ENCODE measurements at places on chromosomes 1 and 21.

DNA sequence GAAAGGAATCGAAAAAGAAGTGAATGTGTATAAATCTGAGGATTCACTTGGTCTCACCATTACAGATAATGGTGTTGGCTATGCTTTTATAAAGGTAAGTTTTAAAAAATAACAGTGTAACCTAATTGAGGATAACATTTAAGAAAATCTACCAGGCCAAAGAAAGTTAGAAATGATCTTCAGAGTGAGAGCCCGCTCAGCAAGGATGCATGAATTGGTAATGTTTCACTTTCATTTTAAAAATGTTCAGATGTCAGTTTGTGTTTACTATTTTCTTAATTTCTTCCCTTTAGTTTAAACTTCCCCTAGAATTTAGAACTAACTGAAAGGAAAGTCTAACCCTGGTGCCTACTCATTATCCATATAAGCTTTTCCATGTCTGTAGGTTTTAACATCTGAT, 35.0 kb downstream of the GIPC2 start:
- DNase-seq: no peak

GRCh38 chr1:15332952-15333715, 76.6 kb upstream of the EFHD2 start:
- no peak for DNase-seq

DNA sequence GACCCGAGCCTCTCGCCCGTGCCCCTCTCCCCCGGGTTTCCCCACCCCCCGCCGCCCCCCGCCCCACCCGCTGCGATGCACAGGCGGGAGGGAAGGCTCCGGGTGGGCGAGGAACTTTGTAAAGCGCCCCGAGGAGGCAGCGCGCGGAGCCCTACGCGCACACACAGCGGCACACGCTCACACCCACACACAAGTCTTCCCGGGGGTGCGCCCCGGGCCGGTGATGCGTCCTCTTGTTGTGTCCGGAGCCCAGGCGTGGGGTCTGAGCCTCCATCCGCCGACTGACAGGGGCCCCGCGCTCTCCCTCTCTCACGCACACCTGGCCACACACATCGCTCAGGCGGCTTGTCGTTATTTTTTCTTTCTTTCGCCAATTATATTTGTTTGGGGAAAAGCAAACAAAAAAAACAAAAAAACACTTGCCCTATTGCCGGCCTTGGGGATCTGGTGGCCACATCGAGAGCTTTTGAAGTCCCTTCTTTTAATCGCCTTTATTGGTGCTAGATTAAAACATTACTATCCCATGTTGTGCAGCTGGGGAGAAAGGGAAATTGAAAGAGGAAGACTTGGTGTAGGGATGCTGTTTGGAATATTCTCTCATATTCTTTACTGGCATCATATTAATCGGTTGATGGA, 770 bp downstream of the NTNG1 start:
- no peak for DNase-seq

GRCh38 chr1:164731161-164731876, 172.3 kb downstream of the PBX1 start:
- no peak for DNase-seq

DNA sequence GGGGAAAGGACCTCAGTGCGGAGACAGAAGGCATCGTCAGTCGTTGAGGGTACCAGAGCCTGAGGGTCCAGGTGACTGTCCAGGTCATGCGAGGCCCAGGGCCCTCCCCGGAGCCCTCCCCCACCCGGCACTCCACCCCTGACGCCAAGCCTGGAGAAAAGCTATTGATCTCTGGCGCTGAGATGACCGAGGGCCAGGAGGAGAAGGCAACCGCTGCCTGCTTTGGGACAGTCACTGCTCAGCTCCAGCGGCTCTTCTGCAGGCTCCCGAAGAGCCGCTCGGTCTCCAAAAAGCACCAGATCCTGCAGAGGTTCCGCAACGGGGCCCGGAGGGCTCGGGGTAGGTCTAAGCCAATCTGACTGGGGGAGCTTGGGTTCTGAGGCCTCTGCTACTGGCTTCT, 10.9 kb downstream of the RASSF5 start:
- no peak for DNase-seq

DNA sequence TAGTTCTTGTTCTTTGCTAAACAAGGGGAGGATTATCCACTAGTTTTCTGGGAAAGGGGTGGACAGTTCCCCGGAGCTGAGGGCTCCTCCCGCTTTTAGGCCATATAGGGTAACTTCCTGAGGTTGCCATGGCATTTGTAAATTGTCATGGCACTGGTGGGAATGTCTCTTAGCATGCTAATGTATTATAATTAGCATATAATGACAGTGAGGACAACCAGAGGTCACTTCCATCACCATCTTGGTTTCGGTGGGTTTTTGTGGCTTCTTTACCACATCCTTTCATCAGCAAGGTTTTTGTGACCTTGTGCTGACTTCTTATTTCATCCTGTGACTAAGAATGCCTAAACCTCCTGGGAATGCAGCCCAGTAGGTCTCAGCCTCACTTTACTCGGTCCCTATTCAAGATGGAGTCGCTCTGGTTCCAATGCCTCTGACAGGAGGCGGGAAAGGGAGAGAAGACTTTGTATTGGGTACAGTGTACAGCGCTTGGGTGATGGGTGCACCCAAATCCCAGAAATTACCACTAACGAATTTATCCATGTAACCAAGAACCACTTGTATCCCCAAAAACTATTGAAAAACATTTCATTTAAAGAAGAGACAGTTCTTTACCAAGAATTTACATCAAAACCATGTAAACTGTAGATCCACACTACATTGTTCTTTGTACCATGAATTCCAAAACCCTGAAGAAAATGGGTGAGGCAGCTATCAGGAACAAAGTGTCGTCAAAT, 8.7 kb upstream of the SLC2A5 start:
- no peak for DNase-seq

DNA sequence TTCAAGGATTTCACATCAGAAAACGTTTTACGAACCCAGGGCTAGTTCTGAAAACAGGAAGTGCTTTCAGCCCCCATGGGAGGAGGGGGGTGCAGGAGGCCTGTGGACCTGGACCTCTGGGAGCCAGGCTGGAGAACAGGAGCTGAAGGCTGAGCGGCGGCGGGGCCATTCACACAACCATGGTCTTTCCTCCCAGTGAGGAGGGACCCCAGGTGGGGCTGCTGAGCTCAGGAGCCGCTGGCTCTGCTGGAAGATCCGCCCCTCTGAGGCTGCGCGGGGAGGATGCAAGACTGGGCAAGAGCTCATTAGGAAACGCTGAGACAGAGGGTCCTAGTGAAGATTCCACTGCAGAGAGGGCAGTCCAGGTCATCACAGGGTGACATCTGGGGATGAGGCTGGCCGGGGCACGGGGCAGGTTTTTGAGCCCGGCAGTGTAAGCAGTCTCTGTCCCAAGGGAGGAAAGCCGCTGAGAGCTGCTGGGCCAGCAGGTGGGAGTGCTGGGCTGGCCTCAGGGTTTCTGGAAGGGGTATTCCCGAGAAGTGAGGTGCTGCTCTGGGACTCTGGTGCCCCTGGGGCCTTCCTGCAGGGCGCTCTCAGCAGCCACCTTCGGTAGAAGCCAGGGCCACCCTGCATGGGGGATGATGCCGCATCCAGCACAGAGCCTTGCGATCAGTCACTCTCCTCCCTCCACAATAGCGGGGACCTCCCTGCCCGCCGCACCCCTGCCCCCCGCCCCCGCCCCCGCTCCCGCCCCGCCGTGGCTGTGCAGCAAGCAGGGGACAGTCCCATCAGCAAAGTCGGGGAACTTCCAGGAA, 7.5 kb downstream of the MX2 start:
- no peak for DNase-seq

- no peak for DNase-seq
Observed at GRCh38 chr1:39752703-39753102, 14.0 kb downstream of the PPIE start.

DNA sequence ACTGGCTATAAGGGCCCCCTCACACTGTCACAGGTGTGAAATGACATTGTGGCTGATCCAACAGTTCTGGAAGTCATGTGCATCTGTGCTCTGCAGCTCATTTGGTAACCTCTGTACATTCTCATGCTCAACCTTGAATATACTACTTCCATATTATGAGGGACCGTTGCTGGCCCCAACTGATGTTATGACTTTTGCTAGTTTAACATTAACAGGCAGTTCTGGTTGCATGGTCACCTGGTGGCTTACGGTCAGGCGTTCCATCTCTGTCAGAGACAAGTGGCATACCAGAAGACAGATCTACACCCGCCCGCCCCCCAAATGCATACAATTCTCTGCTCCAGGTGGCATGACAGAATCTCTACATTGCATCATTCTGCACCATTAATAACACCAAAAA, 6.0 kb upstream of the DIP2A start:
- DNase-seq: no peak

- DNase-seq: no peak
Observed at GRCh38 chr1:17904290-17904689, 149.2 kb downstream of the ACTL8 start.

DNA sequence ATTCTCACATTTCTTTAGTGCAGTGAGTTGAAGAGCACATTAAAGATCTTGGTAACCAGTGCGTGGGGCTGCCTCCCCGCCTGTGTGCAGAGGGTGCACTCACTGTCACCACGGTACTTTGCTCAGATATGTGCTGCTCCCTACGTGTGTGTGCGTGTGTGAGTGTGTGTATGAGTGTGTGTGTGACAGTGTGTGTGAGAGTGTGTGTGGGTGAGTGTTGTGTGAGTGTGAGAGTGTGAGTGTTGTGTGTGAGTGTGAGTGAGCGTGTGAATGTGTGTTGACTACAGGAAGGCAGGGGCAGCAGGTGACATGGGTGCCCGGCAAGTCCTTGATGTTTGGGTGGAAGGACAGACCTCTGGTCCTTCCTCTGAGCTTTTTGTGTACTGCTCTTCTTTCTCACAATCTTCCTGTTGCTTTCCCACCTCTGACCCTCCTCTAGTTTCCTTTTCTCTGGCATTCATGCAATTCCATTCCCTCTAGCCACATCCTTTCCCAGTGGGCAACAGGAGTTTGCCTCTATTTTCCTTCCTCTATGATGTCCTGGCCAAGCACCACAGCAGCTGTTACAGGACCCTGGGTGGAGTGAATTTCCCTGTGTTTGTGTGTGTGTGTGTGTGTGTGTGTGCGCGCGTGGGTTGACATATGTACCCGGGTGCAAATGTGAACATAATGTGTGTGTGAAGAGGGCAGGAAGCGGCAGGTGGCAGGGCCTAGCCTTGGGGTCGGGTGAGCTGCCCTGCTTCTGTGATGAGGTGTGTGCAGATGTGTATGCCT, 19.8 kb downstream of the LHX4 start:
- DNase-seq: no peak

GRCh38 chr21:42174173-42174572, 44.8 kb upstream of the ABCG1 start:
- no peak for DNase-seq

- no peak for DNase-seq
Observed at GRCh38 chr1:156346636-156347035, 8.3 kb downstream of the TSACC start.

- no peak for DNase-seq
Observed at GRCh38 chr21:36184545-36184944, 27.9 kb downstream of the DOP1B start.

DNA sequence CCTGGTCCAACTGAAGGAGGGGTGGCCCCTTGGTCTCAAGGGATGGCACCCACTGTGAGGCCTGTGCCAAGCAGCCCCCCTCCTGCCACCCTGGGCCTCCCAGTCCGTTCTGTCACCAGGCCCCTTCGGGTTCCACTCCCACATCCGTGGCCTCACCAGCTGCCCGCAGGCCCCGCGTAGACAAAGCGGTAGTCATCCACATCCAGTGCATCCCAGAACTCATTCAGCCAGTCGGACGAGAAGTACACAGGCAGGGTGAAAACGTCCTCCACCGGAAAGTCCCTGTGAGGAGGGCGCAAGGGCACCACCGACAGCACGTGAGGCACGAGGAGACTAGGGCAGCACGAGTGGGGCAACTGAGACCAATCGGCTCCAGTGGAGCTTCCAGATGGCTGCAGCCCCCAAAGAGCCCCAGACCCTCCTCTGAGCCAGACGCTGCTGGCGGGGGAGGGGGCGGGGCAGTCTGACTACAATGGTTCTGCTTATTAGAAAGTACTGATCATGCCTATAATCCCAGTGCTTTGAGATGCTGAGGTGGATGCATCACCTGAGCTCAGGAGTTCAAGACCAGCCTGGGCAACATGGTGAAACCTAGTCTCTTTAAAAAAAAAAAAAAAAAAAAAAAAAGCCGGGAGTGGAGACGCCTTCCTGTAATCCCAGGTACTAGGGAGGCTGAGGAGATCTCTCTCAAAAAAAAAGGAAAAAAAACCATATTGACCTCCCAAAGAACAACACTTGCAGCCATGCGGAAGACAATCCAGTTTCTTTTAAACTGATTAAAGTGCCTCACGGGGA, 1.2 kb downstream of the JMJD4 start:
- no peak for DNase-seq

GRCh38 chr1:91928026-91928425, 21.2 kb upstream of the BRDT start:
- DNase-seq: no peak

DNA sequence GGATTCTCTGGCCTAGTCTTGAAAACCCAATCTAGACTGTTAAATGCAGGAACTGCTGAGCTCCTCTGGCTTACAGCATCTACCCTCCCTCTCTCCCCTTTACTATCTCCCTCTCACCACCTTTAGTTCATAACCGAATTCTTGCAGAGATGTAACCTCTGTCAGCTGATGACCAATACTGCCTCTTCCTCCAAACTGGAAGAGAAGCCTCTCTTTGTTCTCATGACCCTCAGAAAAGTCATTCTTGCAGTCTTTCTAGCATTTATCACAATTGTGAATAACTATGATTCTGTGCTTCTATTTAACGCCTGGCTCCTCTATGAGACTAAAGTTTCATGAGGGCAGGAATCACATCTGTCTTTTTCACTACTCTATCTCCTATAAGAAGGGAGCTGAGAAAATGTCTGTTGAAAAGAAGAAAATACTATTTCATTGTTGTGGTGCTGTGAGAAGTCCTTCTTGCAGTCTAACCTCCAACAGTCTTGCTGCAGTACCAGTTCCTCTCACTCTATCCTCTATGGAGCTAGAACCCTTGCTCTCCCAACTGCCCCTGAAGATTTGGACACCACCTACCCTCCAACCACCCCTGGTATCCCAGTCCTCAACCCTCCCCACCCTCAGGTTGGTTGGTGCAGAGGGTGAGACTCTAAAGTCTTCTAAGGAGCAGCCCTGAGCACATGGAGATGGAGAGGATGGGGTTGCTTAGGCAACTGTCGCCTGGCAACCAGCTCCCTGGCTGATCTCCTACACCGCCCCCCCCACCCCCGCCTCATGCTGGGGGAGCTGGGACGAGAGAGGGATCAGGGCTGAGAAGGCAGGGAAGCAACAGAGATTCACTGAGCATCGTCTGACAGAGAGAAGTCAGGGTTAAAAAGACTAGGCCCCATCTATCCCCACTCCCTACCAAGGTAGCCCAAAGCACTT, 13.9 kb downstream of the MEF2D start:
- DNase-seq: no peak

DNA sequence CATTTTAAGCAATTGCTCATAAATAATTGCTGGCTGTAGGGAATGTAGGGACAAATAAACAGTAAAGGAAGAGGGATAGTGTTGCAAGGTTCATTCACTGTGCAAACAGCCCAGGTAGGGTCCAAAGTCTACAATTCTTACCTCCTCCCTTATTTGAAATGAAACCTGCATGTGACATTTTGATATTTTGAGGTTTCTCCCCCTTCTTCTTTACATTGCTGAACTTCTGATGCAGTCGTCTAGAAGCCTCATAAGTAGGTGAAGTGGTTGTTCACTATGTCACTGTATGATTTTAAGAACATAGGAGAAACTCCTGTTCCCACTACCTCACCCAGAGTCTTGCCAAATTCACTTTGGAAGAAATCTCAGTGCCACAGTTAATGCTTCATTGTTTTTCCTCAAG, 16.1 kb downstream of the F5 start:
- no peak for DNase-seq
